ENCODE measurements at places on chromosomes 16 and 17.

- no peak for DNase-seq
Observed at GRCh38 chr16:51708861-51709260, 557.8 kb upstream of the SALL1 start.

DNA sequence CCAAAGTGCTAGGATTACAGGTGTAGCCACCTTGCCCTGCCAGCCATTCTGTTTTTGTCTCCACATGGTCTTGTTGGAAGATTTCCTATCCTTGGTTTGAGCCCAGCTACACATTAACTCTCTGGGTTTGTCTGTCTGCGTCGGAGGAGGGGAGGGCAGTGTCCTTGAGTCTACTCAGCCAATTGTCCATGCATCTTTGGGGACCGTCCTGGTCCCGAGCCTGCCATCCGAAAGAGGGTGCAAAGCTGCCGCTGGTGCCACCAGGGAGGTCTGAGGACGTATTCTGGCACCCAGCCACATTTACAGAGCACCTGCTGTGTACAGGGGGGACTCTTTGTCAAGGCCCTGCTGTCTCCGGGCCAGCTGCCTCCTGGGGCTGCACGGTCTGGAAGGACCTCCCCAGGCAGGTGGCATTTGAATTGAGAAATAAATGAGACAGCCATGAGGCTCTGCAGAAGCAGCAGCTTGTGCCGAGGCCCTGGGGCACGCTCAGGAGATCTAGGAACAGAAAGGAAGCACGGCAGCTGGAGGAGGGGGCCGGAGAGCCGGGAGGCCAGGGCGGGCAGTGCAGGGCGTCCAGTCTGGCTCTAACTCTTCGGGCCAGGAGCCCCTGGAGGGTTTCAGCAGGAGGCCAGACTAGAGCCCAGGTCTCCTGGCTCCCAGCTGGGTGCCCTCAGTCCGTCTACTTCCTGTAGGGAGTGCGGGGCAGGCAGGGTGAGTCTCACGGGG is 1.5 kb downstream of the CYBA start:
- no peak for DNase-seq

DNA sequence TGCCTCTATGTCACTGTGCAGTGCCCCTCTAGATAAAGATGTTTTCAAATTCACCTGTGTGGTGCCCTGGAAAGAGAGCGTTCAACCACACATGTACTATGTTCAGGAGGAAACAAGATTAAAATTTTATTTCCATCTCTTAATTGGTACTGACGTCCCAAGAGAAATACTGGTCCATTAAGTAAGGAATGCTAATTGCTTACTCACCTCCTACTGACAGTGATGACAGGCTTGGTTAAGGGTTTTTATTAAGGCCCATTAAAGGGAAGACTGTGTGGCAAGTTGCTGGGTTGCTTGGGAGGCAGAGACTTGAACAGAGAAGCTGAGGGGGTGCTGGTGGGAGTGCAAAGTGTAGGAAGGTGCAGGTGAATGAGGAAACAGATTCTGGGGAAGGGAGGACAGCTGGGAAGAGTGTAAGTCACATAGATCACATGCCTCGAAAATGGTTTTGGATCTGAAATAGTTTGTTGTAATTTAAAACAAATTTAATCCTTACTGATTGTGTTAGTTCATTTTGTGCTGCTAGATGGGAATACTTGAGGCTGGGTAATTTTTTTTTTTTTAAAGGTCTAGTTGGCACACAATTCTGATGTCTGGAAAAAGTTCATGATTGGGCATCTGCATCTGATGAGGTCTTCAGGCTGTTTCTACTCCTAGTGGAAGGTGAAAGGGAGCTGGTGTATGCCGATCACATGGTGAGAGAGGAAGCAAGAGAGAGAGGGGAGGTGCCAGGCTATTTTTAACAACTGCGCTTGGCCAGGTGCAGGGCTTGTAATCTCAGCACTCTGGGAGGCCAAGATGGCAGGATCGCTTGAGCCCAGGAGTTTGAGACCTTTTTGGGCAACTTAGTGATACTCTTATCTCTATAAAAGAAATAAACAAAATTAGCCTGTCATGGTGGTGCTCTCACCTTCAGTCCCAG is 140.5 kb downstream of the CACNG3 start:
- DNase-seq: no peak

DNA sequence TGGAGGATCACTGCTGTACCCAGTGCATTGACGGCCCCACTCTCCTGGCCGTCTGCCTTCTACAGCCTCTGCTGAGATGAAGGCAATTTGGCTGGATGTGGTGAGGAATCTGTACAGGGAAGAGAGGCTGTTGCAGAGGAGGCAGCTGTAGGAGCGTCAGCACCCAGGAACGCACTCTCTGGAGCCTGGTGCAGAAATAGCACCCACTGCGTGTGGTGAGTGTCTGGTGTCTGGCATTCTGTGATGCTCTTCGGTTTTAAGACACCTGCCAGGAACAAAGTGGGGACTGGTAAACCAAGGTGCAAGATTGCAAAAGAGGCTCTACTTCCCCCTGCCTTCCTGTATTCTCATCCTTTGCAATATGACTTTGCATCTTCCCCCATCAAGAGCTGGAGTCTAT is 187.5 kb upstream of the SDK2 start:
- no peak for DNase-seq

GRCh38 chr16:15843635-15844279 is 13.1 kb downstream of the MYH11 start:
- DNase-seq: no peak
